ENCODE measurements at places on chromosomes 2 and 18. TPM values are rescaled to one million over a fixed set of nuclear protein-coding genes. Genes with fewer than 3 reads are reported as not detected.

The ATP5MC3 gene
- 253 TPM for total RNA-seq

The SPEG gene
- 0.29 TPM for total RNA-seq

The PRKAG3 gene
- total RNA-seq, result not detected

The KCNG2 gene
- 6.0 TPM for total RNA-seq

The CCDC74B gene
- total RNA-seq, result 5.5 TPM

The LHCGR gene
- 0.40 TPM for total RNA-seq
